ENCODE measurements at places on chromosomes 11 and 22.

GRCh38 chr11:20031155-20032001 is 128.9 kb downstream of the DBX1 start:
- DNase-seq: no peak
- H3K27me3 ChIP-seq: no peaks in the 10 kb centered on the region
- no peak overlapping the region for H3K27ac ChIP-seq
- H3K36me3 ChIP-seq: no peaks in the 10 kb centered on the region

GRCh38 chr11:15118431-15118830 is 3.7 kb downstream of the INSC start:
- H3K4me1 ChIP-seq: peaks cover 45% of the 10 kb centered on the region
- no peak overlapping the region for H3K27ac ChIP-seq
- H3K4me3 ChIP-seq: no peak overlapping the region
- H3K27me3 ChIP-seq: peaks cover 8% of the 10 kb centered on the region

DNA sequence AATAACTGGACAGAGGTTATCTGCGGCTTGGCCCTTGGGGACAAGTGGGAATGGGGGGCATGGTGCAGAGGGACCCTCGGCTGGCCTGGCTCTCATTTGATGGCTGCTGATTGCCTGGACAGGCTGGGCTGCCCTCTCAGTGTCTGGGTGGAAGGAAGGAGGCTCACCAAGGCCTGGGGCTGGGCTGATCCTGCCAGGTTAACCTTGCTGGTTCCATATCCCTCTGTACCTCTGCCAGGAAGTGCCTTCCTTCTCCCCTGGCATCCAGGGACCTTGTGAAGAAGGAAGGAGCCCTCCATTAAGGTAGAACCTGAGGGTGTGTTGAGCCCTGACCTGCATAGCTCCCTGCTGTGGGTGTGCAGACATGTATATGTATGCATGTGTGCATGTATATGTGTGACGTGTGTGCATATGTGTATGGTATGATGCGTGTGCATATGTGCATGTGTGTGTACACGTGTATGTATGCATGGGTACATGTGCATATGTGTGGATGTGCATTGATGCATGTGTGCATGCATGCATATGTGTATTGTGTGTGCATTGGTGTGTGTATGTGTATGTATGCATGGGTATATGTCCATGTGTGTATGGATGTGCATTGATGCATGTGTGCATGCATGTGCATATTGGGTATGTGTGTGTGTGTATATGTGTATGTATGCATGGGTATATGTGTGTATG is 433.9 kb downstream of the TBC1D22A start:
- H3K4me3 ChIP-seq: no peak overlapping the region
- no peak overlapping the region for H3K27ac ChIP-seq
- no peaks in the 10 kb centered on the region for H3K36me3 ChIP-seq
- H3K27me3 ChIP-seq: no peaks in the 10 kb centered on the region

GRCh38 chr11:75563501-75563977 is 1.5 kb downstream of the SERPINH1 start:
- H3K4me3 ChIP-seq: no peak overlapping the region
- H3K4me1 ChIP-seq: peaks cover 43% of the 10 kb centered on the region
- no peak for DNase-seq
- peak overlapping the region; percentile 83 for H3K27ac ChIP-seq

GRCh38 chr22:24325105-24325757 is 54.6 kb downstream of the SPECC1L start:
- no peak overlapping the region for H3K27ac ChIP-seq
- no peaks in the 10 kb centered on the region for H3K4me1 ChIP-seq
- no peak overlapping the region for H3K4me3 ChIP-seq
- peak; percentile 74 for DNase-seq
- H3K36me3 ChIP-seq: peaks cover 49% of the 10 kb centered on the region
- no peaks in the 10 kb centered on the region for H3K27me3 ChIP-seq

GRCh38 chr22:32050678-32051515 is 7.8 kb downstream of the SLC5A1 start:
- no peaks in the 10 kb centered on the region for H3K36me3 ChIP-seq
- no peak overlapping the region for H3K27ac ChIP-seq
- H3K4me3 ChIP-seq: no peak overlapping the region
- H3K4me1 ChIP-seq: no peaks in the 10 kb centered on the region

GRCh38 chr22:19626666-19627065 is 87.6 kb upstream of the SEPTIN5 start:
- no peak overlapping the region for H3K4me3 ChIP-seq
- no peaks in the 10 kb centered on the region for H3K27me3 ChIP-seq
- no peak for DNase-seq

- no peak overlapping the region for H3K4me3 ChIP-seq
- no peaks in the 10 kb centered on the region for H3K36me3 ChIP-seq
- no peak for DNase-seq
- peaks cover 3% of the 10 kb centered on the region for H3K27me3 ChIP-seq
- H3K27ac ChIP-seq: no peak overlapping the region
Observed at GRCh38 chr11:67370351-67371076, 2.9 kb downstream of the CLCF1 start.

GRCh38 chr22:45162531-45162930 is 1.2 kb upstream of the NUP50 start:
- peaks cover 3% of the 10 kb centered on the region for H3K36me3 ChIP-seq
- H3K27me3 ChIP-seq: no peaks in the 10 kb centered on the region

DNA sequence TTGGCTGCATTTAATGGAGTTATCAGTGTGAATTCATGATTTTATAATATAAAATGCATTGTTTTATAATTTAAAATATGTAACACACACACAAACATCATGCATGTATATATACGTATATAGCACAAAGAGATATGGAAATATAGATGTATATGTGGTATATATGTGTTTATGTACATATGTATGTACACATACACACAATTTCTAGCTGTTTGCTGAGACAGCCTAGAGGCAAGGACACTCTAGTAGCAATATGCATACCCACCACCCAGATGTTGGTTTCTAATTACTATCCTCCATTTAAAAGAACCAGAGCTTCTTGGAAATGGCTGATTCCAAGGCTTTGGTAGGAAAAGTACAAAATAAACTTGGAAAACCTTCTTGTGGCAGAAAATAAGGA is 50.4 kb downstream of the RBFOX2 start:
- no peaks in the 10 kb centered on the region for H3K36me3 ChIP-seq
- no peak overlapping the region for H3K27ac ChIP-seq
- no peaks in the 10 kb centered on the region for H3K4me1 ChIP-seq
- H3K27me3 ChIP-seq: no peaks in the 10 kb centered on the region
- H3K4me3 ChIP-seq: no peak overlapping the region
- no peak for DNase-seq

- H3K27me3 ChIP-seq: peaks cover 11% of the 10 kb centered on the region
- peaks cover 12% of the 10 kb centered on the region for H3K4me1 ChIP-seq
- DNase-seq: no peak
- no peak overlapping the region for H3K4me3 ChIP-seq
- H3K36me3 ChIP-seq: no peaks in the 10 kb centered on the region
- no peak overlapping the region for H3K27ac ChIP-seq
Observed at GRCh38 chr11:119580081-119580480, 148.9 kb downstream of the NECTIN1 start.

DNA sequence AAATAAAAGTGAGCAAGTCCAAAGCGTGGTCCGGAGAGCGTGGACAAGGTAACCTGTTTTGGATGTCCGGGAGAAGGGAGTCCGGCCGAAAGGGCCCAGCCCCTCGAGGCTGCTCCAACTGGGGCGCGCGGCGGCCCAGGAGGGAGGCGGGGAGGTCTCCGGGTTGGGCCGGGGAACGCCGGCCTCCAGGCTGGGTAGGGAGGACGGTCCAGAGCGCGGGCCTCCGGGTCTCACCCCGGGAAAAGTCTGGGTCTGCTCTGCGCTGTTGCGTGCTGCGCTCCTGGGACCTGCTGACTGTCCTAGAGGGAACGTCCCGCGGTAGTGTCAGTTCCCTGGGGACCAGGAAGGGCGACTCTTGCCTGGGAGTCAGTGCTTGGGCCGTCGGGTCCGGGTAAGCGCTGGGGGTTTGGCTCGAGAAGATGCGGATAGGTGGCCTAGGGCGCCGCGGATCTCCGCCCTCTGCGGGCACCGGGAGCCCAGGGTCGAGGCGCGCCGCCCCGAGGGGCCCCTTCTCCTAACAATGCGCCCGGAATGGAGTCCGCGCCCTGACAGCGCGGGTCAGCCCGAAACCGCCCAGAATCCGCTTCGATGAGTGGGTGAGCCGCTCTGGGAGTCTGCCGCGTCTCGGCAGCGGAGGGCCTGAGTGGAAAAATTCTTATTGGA is 988 bp upstream of the FLI1 start:
- H3K4me3 ChIP-seq: peak overlapping the region; percentile 89
- H3K36me3 ChIP-seq: no peaks in the 10 kb centered on the region
- H3K27ac ChIP-seq: peak overlapping the region; percentile 86
- H3K4me1 ChIP-seq: peaks cover 40% of the 10 kb centered on the region
- H3K27me3 ChIP-seq: peaks cover 2% of the 10 kb centered on the region
- DNase-seq: peak; percentile 58

DNA sequence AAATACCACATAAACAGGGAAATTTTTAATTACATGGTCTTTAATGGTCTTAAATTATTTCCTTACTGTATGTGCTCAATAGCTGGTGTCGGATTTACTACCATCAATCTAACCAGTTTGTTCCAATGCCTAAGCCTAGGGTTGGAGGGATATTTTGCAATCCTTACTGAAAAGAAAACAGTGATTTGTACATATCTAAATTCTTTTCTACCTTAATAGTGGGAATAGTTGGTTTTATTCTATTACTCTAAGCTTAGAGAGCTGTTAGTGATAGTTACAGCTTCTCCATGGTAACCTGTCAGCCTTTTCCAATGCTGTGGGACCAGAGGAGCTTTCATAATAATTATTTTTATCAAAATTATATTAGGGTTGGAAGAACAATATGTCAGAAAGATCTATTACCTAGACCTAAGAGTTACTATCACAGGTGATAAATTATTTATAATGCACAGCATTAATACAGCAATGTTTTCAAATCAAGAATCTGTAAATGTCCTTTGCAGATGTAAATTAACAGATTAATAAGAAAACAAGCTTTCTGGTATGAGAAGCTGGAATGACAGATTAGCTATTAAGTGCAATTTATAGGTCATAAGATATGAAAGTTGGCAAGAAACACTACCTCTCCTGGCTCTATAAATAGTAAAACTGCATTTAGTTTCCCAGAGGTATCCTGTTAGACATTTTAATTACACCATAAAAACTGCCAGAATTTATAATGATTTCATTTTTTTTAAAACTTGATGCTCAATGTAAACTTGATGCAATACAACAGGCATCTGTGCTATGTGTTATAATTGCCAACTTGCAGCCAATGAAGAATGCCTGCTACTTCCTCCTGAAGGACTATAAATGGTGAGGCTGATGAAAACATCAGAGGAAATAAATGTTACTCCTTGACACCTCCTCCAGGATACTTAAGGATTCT is 262.0 kb upstream of the PITPNB start:
- no peak overlapping the region for H3K27ac ChIP-seq
- H3K4me3 ChIP-seq: no peak overlapping the region
- no peaks in the 10 kb centered on the region for H3K4me1 ChIP-seq
- no peak for DNase-seq
- no peaks in the 10 kb centered on the region for H3K36me3 ChIP-seq

DNA sequence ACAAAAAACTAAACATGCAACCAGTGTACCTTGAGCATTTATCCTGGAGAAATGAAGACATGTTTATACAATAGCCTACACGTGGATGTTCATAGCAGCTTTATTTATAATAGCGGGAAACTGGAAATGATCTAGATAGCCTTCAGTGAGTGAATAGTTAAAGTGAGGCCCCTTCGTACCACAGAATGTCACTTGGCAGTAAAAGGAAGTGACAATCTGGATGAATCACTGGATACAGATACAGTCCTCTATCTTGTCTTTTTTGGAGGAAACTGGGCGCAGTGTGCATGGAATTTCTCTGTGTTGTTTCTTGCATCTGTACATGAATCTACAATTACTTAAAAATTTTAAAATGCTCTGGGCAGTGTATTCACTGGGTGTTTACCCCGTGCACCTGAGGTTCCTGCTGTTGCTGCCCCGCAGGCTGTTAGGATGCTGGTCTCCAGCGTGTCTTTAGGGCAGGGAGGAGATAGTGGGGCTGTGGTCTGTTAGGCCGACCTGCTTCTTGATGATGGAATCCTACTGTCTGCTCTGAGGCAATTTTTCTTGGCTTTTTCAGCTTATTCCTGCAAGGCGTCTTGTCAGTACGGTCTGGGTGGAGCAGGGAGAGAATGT is 23.2 kb downstream of the DERL3 start:
- no peaks in the 10 kb centered on the region for H3K27me3 ChIP-seq
- no peak overlapping the region for H3K4me3 ChIP-seq
- DNase-seq: no peak
- peaks cover 44% of the 10 kb centered on the region for H3K36me3 ChIP-seq

DNA sequence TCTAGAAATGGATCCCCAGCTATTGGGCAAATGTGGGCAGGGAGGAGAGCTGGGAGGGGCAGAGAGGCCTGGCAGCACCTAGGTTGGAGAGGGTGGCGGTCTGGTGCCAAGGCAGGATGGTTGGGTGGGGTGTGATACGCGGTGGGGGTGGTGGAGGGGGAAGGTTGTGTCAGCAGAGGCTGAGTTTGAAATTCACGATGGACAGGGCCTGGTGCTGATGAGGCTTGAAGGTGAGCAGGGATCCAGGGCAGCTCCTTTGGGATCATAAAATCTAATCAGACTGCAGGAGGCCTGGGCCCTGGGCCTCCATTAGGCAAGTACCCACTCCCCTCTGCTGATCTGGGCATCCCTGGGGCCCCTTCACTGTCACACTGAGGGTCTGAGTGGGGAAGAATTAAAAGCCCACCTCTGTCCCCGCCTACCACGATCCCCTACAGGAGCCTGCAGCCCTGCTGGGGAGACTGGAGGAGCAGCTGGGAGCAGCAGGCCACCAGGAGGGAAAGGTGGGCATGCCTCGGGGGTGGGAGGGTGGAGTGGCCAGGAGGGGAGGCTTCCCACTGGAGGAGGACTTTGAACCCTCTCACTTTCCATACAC is 24.0 kb downstream of the IGLL1 start:
- H3K27me3 ChIP-seq: peaks cover 2% of the 10 kb centered on the region
- H3K4me3 ChIP-seq: no peak overlapping the region
- H3K4me1 ChIP-seq: no peaks in the 10 kb centered on the region
- DNase-seq: no peak

DNA sequence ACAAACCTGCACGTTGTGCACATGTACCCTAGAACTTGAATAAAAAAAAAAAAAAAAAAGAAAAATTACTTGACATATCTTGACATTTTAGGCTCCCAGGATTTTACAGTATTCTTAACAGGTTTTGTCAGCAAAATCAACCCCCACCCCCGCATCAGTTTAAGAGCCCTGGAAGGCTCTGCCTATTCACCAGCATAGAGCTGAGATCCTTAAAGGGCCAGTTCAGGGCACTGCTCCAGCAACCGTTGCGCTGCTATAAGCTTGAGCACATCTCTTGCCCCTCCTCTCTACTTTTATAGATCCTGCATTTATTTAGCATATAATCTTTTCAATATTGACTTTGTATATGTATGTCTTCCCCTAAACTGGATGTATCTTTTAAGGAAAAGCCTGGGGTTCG is 697 bp upstream of the PAFAH1B2 start:
- H3K4me3 ChIP-seq: peak overlapping the region; percentile 74
- H3K4me1 ChIP-seq: peaks cover 24% of the 10 kb centered on the region
- peak overlapping the region; percentile 74 for H3K27ac ChIP-seq
- no peak for DNase-seq
- H3K36me3 ChIP-seq: peaks cover 10% of the 10 kb centered on the region
- no peaks in the 10 kb centered on the region for H3K27me3 ChIP-seq

- H3K4me1 ChIP-seq: peaks cover 5% of the 10 kb centered on the region
- H3K4me3 ChIP-seq: no peak overlapping the region
- H3K27me3 ChIP-seq: peaks cover 3% of the 10 kb centered on the region
- DNase-seq: peak; percentile 82
- no peaks in the 10 kb centered on the region for H3K36me3 ChIP-seq
Observed at GRCh38 chr11:19071255-19071654, 10.7 kb upstream of the MRGPRX2 start.

- no peaks in the 10 kb centered on the region for H3K36me3 ChIP-seq
- no peaks in the 10 kb centered on the region for H3K27me3 ChIP-seq
- no peak overlapping the region for H3K27ac ChIP-seq
- H3K4me3 ChIP-seq: no peak overlapping the region
- H3K4me1 ChIP-seq: no peaks in the 10 kb centered on the region
Observed at GRCh38 chr11:111095327-111095726, 150.2 kb upstream of the POU2AF2 start.

Measured in natural killer cell (primary cell).